ENCODE measurements at places on chromosomes 5 and 9. TPM values are rescaled to one million over a fixed set of nuclear protein-coding genes. Genes with fewer than 3 reads are reported as not detected.

- peak; percentile 83 for DNase-seq
Measured at GRCh38 chr5:134145779-134146581, 30.8 kb downstream of the SKP1 start.

The RAD23B gene
- total RNA-seq, result 104 TPM

- no peak for DNase-seq
Measured at GRCh38 chr9:28926306-28926705, 1353.0 kb upstream of the C9orf72 start.

The INSL4 gene
- total RNA-seq, result not detected

DNA sequence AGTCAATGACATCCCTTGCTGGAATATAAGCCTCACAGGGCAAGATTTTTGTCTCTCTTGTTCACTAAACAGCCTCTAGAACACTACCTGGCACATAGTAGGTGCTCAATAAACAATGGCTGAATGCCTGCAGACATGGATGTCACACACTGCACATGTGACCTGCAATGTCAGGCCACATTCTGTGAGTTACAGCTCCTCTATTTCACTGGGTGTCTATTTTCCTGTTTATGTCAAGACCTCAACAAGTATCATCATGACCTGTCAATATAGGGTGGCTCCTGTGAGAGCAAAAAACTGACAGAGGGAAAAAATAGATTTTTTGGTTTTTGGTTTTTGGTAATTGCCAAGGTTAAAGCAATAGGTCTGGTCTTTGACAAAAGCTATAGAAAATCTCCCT is 144.6 kb upstream of the KLF9 start:
- no peak for DNase-seq

DNA sequence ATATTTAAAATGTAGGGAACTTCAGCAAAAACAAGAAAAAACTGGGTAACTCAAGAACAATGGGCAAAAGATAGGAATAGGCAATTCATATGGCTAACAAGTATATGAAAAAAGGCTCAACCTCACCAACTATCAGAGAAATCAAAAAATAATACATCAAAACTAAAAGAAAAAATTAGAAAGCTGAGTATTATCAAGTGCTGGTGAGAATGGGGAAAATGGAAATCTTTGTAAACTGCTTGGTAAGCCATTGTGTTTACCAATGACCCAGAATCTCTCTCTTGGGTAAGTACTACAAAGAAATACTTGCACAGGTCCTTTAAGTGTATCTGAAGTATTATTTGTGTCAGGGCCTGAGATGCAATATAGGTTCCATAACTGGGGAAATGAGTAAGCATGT is 27.0 kb downstream of the ABHD17B start:
- no peak for DNase-seq
